Lower lobe of right lung (tissue), 2 donors: ENCODE measurements at places on chromosomes 6 and 20.

DNA sequence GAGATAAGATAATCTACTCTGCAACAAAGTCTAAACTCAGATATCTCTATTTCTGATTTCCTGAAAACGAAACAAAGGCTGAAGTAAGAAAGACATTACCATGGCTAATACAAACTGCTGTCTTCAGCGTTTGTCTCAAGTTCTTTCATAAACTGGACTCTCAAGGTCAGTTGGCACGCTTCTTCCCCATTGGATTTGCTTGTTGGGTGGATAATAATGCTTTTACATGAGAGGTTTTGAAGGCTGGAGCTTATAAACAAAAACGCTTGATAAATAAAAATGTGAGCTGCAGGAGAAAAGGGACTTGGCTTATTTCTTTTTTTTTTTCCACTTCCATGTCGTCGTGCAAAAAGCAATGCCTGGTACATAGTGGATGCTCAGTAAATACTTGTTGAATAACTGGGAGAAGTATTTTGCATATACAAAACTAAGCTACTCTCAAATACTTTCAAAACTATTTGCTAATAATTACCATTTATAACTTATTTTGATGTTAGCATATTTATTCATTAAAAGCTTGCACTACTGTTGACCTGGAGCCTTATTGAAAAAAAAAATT, 65.7 kb upstream of the EEF1A1 start:
- DNase-seq = no peak

DNA sequence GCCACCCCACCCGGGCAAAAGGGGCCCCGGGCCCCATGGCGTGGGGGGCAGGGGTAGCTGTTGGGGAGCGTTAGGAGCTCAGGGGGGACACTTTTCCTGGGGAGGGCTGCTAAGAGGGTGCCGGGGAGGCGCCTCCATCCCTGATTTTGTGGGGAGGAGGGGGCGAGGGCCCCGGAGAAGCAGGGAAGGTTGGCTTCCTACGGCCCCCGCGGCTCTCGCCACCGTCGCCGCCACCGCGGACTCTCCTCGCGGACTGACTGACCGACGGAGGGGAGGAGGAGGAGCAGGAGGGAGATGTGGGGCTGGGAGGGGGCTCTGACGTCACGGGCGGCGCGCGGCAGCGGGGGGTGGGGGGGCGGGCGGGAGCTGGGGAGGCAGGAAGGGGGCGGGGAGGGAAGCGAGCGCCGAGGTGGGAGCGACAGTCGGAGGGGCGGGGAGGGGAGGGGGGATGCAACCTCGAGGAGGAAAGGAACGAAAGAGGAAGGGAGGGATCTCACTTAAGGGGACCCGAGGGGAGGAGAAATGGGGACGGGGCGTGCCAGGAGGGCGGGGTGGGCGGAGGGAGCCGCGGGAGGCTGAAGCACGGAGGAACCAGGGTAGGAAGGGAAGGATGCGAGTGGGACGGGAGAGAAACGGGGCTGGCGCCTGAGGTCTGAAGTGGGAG, 5.1 kb downstream of the GABBR1 start:
- DNase-seq = peak; percentile 67

GRCh38 chr6:43331891-43332290, 23.3 kb upstream of the CRIP3 start:
- DNase-seq = no peak

- DNase-seq = peak; percentile 73
Observed at GRCh38 chr6:35302604-35303241, 5.1 kb downstream of the DEF6 start.

GRCh38 chr6:18135171-18135570, 12.7 kb upstream of the NHLRC1 start:
- DNase-seq = no peak

- DNase-seq = no peak
Observed at GRCh38 chr6:161111261-161111660, 119.7 kb downstream of the MAP3K4 start.

- no peak for DNase-seq
Observed at GRCh38 chr20:58824843-58825242, 25.9 kb downstream of the GNAS-AS1 start.

DNA sequence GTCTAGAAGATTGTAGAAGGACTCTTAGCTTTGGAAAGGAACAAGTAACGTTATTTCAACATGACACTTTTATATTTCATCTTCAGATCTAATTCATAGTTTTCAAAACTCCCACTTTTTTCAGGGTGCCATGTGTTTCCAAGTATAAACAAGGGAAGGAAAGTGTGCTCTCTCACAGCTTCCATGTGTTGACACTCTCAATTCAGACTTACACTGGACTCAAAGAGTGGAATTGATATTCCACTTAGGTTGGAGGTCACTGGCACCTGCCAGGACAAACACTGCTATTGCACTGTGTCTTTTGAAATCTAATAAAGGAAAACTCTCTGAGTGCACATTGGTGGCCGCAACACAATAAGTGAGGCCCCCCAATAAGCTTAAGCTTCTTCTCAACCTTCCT, 22.5 kb upstream of the SAMD3 start:
- no peak for DNase-seq

DNA sequence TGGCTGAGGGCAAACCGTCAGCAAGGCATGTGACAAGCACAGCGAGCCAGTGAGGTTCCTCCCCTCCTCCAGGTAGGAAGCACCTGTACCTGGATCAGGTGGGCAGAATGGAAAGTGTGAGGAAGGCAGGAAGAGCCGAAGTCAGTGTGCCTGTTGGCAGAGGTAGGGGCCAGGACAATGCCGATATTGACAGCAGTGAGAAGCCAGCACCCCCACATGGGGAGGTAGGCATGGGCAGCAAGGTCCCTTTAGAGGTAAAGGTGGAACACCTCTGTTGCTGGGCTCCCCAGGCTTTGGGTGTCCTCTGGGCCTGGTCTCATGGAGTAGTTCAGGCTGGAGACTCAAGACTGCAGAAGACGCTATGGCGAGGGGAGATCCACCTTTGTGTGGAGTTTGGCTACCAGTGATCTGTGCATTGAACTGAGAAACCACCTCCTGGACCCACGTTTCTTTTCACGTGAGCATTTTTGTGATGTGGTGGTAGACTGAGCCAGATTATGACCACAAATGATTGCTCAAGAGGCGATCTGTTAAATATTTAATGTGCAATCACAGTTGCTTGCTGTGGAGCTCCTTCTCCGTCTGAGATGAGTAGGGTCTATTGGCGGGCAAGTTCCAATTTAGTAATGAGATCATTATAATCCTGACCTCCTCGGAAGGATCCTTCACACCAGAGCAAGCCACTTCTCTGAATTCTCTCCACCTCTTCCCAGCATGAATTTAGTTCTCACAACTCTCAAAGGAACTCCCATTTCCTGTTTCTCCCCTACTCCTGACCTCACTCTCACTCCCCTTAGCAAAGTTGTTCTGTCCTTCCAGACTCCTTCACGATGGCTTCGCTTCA, 174.8 kb downstream of the CDH26 start:
- DNase-seq = no peak

DNA sequence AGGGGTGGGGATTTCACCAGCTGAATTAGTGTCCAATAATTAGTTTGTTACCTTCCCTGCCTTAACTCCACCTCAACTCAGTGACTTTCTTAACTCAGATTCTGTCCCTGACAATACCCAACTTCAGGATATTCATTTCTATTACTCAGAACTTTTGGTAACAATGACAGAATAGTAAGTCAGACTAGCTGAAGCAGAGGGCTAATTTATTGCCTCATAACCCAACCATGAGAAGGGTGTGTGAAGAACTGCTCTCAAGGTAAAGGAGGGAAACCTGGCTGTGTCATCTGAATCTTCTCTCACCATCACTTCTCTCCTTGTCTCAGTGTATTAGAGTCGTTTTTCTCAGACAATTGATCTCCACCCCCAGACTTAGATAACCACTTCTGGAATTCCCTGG, 1.2 kb upstream of the PI3 start:
- no peak for DNase-seq

- no peak for DNase-seq
Observed at GRCh38 chr6:63582579-63583231, 10.4 kb downstream of the LOC128125822 start.

GRCh38 chr6:21157186-21157929, 436.2 kb upstream of the SOX4 start:
- DNase-seq = no peak

GRCh38 chr6:82995066-82995465, 70.6 kb downstream of the UBE3D start:
- DNase-seq = no peak

DNA sequence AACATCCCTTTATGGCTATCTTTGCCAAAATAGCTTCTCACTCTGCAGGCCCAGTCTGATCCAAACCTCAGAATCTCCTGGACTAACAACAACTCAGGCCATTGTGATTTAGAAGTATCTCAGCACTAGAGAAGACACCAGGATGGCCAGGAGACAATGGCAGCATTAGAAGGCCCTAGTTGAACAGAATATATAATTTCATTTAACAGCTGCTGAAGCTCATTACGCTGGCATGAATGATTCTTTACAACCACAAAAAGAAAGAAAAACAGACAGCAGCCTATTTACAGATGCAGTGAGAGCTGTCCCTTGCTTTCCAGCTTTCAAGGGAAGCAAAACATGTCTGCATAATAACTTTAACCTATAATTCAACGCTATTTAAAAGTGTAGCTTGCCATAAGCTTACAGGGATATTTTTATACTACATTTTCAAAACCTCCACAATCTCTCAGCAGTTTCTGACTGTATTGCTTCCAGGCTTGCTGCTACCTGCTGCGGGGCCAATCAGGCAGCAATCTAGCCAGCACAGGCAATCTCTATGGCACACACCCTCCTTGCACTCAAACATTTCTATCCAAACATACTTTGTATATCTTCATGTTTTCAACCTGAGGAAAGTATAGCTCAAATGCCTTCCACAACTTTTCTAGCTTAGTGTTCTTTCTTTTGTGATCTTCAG, 107.3 kb downstream of the OGFRL1 start:
- no peak for DNase-seq

GRCh38 chr6:40249935-40250334, 315.7 kb upstream of the MOCS1 start:
- DNase-seq = no peak

- DNase-seq = no peak
Observed at GRCh38 chr6:26611599-26611998, 14.8 kb downstream of the ABT1 start.

DNA sequence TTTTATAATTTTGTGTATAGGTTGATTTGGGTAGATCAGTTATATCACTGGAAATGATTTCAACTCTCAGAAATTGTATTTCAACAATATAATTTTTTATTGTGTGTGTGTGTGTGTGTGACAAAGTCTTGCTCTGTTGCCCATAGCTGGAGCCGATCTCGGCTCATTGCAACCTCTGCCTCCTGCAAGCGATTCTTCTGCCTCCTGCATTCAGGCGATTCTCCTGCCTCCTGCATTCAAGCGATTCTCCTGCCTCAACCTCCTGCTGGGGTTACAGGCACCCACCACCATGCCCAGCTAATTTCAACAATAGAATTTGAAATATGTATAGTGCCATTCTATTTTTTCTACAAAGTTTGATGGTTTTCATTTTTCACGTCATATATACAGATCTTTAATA, 24.1 kb downstream of the AFDN start:
- DNase-seq = no peak

DNA sequence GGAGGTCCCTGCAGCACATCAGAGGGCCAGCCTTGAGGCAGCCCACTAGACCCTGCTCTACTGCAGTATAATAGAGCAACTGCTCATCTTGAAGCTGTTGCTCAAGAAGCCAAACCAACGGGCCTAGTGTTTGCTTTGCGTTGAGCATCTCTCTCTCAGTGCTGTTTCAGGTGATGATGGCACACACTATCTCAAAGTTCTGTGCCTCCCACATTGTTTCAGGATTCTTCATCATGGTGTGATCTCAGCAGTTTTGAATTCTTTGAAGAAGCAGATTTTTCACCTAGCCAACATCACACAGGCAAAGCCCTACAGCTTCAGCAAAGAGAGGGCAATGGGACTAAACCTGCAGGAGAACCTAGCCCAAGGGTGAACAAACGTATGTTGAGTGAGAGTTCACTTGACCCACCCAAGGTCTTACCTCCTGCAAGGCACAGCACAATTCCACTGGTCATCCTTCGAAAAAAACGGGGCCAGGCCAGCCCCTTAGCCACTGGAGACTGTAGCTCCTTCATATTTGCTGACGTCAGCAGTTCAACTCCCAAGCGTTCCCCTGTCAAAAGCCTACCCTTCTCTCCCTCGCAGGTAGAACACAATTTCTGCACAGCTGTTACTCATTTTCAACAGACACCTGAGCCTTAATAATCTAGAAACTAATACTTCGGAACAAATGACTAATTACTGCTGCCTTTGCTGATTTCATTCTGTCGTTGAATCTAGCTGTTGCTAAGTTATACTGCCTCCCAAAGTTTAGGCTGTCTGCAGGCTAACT, 15.8 kb downstream of the MYB start:
- no peak for DNase-seq

GRCh38 chr6:89495961-89496535, 63.1 kb downstream of the ANKRD6 start:
- no peak for DNase-seq

DNA sequence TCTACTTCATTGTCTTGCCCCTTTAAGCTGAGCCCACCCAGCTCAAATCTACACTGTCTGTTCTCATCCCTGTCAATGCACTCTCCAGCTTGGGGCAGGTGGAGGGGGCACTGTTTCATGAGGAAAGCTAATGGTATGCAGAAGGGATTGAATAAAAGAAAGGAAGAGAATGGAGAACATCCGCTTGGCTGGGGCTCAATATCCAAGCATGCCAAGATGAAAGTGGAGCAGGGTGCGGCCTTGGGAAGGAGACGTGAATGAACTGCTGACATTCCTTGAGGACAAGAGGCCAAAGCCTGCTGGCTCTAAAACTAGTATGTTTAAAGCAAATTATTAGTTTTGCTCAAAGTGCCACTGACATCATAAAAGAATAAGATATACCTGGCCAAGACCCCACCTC, 24.2 kb downstream of the AKAP12 start:
- DNase-seq = no peak

DNA sequence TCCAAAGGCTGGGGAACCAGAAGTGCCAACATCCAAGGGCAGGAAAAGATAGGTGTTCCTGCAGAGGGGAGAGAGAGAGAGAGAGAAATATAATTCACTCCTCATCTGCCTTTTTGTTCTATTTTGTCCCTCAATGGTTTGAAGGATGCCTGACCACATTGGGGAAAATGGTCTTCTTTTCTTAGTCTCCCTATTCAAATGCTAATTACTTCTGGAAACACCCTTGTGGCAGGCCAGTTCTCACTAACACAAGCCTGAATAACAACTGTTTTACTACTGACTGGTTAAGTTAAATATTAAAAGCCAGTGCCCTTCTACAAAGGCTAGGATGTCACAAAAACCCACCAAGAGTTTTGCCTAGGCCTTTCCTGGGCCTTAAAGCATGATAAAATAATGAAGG, 425.4 kb upstream of the HTR1E start:
- no peak for DNase-seq

GRCh38 chr6:11711003-11711983, 67.3 kb downstream of the ADTRP start:
- no peak for DNase-seq

DNA sequence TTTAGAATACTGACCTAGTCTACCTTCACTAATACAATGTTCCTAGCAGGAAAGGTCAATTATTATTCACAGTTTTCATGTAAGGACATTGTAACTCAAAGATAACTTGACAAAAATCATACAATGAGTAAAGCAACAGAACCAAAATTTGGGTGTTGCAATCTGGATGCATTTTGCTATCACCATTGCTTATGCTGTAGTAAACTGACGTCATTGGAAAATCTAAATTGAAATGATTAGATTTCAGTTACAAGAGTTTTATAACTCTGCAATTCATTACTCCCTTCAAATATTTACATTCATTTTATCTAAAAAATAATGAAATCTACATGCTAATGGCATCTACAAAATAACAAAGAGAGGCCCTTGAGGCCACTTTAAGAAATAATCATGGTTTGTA, 147.0 kb downstream of the TENT5A start:
- DNase-seq = no peak
